ENCODE measurements at places on chromosomes 3 and 15.

GRCh38 chr15:51283026-51283425 lies 55.4 kb downstream of the CYP19A1 start:
- no peak for DNase-seq
- no peak overlapping the region for H3K4me3 ChIP-seq
- H3K36me3 ChIP-seq, result no peaks in the 10 kb centered on the region

- no peaks in the 10 kb centered on the region for H3K4me1 ChIP-seq
- H3K27me3 ChIP-seq, result no peaks in the 10 kb centered on the region
- no peak overlapping the region for H3K4me3 ChIP-seq
- no peaks in the 10 kb centered on the region for H3K36me3 ChIP-seq
Observed at GRCh38 chr15:24678485-24678884, 2.9 kb downstream of the NPAP1 start.

- no peaks in the 10 kb centered on the region for H3K27me3 ChIP-seq
- DNase-seq, result no peak
- no peak overlapping the region for H3K4me3 ChIP-seq
- H3K4me1 ChIP-seq, result no peaks in the 10 kb centered on the region
- H3K36me3 ChIP-seq, result no peaks in the 10 kb centered on the region
Observed at GRCh38 chr3:117536006-117536405, 826.4 kb downstream of the TUSC7 start.

DNA sequence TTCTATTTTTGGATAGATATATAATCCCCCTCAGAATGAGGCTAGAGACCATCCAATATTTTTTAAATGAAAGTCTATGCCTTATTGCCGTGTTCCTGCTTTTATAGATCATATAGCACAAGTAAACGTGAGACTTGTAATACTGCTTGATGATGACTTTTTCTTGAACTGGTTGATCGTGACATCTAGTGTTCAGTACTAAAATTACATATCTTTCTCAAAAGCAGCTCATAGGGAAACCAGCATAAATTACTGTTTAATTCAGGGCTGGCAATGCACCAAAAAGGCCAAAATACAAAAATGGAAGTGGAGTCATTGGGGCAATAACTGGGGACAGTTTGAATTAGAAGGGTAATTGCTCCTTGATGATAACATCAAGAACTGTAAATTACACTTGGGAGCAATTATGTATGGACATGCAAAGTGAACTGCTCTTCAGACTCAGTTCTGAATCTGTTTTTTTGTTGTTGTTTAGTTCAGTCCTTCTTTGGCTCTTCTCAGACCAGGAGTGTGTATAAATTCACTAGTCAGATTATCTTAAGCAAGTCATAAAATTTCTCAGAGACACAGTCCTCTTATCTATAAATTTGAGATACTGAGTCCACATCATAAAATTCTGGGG lies 325.3 kb downstream of the THSD4 start:
- DNase-seq, result no peak
- H3K4me3 ChIP-seq, result no peak overlapping the region

DNA sequence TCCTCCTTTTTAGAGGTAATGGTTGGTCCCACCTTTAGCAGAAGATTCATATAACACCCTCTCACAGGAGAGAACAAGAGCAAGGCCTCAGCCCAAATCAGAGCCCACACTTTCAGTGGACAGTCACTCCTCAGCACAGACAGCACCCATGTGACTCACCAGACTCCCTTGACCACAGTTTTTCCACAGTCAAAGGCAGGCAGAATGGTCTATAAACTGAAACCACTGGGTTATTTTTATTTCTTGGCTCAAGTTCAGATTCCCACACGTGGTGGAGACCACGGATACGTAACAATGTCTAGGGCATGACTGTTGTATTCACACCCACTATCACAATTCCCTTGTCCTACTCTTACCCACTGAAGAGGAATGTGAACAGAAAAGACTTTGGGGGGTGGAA lies 237.8 kb upstream of the UBE2E1 start:
- H3K4me3 ChIP-seq, result no peak overlapping the region
- H3K36me3 ChIP-seq, result no peaks in the 10 kb centered on the region
- H3K27ac ChIP-seq, result no peak overlapping the region
- DNase-seq, result peak; percentile 27
- H3K27me3 ChIP-seq, result no peaks in the 10 kb centered on the region
- peaks cover 14% of the 10 kb centered on the region for H3K4me1 ChIP-seq

- DNase-seq, result no peak
- H3K4me3 ChIP-seq, result peak overlapping the region; percentile 62
- no peak overlapping the region for H3K27ac ChIP-seq
- peaks cover 18% of the 10 kb centered on the region for H3K4me1 ChIP-seq
- H3K27me3 ChIP-seq, result peaks cover 16% of the 10 kb centered on the region
Observed at GRCh38 chr3:180680097-180680430, 775 bp upstream of the CCDC39 start.

Data from heart right ventricle (tissue), 16 donors.